CD4-positive, alpha-beta T cell treated with Interleukin-21 for 1 hour (primary cell): ENCODE measurements at places on chromosomes 2 and 18.

DNA sequence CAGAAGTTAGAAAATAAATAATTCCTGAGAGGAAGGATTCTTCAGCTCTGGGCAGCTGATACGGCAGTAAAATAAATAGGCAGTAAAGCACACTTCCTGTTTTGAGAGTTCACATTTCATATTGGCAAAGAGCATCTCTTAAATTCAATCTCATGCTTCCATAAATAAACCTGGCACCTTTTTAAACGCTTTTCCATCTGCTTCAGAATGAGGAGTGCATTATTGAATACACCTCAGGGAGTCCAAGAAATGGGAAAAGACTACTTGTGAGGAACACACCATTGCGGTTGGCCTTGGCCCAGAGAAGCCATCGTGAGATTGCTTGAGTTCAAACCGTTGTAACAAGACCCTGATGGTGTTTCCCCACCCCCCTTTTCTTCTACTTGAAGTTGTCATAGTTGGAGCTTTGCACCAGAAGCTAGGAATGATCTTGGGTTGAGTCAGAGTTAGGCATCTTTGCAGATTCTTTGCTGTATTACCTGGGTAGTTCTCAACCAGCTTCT lies 123.9 kb downstream of the RDH14 start:
- DNase-seq = no peak

GRCh38 chr2:130183512-130184373 lies 1.7 kb downstream of the MZT2B start:
- no peak for DNase-seq

- DNase-seq = no peak
Observed at GRCh38 chr18:33560686-33561370, 17.2 kb upstream of the ASXL3 start.

GRCh38 chr2:200667413-200667812 lies 81.6 kb downstream of the AOX1 start:
- DNase-seq = no peak

- DNase-seq = no peak
Observed at GRCh38 chr2:128377071-128377910, 58.6 kb upstream of the HS6ST1 start.

DNA sequence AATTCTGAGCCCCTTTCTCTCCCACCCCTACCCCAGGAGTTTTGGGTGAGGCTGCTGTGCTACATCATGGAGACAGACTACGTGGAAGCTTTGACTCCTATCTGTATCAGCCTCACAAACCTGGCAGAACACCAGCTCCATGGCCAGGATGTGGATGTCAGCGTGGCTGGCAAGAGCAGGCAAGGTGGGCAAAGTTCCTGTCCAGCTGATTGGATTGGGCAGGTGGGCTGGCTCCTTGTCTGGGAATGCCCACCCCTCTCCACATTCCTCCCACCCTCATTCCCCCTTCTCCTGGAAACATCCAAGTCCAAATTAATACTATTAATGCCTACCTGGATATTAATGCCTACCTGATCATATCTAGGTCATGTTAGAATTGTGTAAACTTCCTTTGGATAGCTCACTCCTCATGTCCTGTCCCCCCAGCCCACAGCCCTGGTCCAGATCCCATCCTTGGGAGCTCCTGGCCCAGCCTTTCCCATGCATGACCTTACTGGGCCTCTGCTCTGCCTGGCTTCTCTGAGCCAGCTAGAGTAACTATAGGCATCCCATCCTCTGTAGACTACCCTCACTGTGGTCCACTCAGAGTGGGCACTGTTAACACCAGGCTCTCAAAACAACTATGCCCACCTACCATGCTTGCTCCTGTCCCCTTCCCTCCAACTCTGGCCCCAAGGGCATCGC lies 24.1 kb downstream of the MROH2A start:
- no peak for DNase-seq

DNA sequence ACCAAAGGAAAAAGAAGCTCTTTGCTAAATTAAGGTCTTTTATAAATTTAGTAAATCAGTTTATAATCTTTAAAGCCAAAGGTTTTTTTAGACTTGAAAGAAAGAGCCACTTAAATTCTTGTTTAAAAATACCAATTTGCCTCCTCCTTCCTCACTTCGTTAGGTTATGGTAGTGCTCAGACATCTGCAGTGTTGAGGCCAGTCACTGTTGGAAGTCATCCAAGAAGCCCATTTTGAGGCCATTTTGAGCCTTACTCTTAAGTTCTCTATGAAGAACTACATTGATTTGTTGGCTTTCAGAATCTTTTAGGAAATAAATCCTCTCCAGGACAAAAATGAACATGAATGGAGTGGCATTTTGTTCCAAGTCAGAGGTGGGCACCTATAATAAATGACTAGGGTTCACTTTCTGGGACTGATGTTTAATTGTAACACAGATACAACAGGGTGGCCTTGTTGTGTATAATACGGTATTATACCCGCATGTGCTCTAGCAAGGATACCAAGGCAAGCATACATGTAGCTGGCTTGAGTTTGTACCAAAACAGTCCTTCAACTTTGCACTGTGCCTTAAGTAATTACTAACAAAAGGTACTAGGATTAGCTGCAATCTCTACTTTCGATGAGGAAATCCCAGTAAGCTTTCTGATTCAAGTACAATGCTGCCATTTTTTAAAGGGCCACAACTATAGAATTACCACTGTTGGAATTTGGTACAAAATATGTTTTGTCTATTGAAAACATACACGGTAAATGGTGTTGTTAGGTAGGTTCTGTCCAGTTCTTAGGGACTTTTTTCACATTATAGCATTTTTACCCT lies 22.8 kb downstream of the SLC66A3 start:
- no peak for DNase-seq

- DNase-seq = peak; percentile 84
Observed at GRCh38 chr2:241315879-241316631, at the start of gene SEPTIN2. Gene SEPTIN2, plus strand, starts transcription at chr2:241315925. Its CDS starts 8,308 bp downstream, at chr2:241324233.

- DNase-seq = no peak
Observed at GRCh38 chr2:72561621-72562318, 264.1 kb downstream of the EXOC6B start.

DNA sequence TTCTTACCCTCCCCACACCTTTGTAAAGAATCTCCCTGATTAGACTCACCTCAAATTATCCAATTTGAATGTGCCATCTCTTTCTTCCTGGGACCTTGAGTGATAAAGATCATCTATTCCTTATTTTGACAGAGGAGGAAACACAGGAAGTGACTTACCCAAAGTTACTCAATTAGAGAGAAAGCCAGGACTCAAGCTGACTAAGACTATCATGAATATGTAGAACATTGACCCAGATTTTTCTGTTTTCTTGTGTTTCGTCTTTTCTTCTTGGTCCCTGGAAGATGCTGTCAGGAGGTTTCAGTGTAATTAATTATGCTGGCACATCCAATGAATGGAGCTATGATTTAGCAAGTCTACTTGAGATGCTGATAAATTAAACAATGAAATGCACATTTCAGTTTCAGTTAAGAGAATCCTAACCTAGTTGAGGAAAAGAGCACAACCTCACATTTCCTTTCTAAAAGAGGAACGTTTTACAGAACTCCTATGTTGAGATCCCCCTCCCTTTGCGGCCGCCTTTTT lies 380.4 kb downstream of the CLIP4 start:
- no peak for DNase-seq

DNA sequence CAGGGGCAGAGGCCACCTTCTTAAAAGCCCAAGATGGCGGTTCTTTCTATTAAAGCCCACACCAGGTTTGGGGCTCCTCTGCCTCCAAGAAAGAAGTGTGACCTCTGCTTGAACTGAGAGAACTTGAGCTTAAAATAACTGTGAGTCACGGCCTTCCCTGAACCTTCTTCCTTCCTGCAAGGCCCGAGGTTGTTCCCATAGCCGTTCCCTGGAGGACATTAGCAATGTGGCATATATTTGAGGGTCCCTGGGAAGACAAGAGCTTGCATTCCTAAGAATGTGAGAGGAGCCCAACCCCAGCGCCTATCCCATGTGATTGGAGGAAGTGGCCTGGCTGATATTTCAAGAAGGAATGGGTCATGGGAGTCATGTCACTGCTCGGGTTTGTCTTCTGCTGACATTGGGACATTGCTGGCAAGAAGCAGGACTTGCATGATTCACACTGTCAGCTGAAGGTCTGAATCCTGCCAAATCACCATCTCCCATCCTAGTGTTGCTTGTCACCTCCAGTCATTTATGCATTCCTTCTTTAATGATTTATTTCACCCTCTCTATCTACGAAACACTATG lies 168.1 kb downstream of the TRIB2 start:
- no peak for DNase-seq

- no peak for DNase-seq
Observed at GRCh38 chr18:28398471-28398870, 221.5 kb upstream of the CDH2 start.

GRCh38 chr2:188569431-188570165 lies 277.9 kb downstream of the GULP1 start:
- DNase-seq = no peak

GRCh38 chr2:124501575-124502152 lies 476.6 kb downstream of the CNTNAP5 start:
- no peak for DNase-seq

GRCh38 chr2:215728504-215729065 lies 284.8 kb downstream of the MREG start:
- peak; percentile 3 for DNase-seq

DNA sequence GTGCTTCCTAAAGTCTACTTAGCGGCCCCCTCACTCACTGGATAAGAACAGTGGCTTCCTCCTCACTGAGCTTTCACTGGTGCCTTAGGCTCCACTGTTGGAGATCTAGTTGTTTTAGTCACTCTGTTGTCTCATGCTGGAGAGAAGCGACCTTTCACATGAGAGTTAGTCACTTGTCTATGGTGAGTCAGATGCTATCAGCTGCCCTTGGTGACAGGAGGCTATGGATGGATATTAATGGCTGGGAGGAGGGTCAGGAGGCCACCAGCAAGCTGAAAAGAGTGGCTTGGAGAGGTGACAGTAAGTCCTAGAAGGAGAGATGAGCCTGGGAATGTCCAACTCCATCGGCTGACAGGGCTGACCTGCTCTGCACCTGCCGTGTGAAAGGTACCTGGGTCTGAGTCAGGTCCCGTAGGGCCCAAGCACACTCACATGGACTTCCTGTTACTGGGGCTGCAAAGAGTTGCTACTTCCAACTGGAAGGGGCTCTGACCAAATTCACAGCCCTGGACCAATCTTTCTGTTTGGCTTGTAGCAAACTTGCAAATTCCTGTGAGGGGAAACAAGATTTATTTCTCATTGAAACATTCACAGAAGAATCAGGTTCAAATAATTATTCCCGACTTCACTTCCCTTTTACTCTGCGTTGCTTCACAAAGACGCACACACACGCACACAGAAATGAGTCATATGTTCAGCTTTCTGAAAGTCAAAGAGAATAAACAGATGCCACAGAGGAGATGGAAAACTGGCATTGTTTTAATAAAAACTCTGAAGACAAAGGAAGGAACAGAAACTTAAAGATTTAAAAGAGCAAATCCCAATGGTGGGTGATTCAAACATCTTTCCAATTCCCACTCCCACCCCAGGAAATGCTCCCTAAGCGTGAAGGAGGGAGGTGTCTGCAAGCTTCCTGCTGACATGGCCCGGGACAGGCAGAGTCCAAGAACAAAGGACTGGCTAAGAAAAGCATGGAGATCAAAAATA lies 203.5 kb upstream of the TWIST2 start:
- no peak for DNase-seq

DNA sequence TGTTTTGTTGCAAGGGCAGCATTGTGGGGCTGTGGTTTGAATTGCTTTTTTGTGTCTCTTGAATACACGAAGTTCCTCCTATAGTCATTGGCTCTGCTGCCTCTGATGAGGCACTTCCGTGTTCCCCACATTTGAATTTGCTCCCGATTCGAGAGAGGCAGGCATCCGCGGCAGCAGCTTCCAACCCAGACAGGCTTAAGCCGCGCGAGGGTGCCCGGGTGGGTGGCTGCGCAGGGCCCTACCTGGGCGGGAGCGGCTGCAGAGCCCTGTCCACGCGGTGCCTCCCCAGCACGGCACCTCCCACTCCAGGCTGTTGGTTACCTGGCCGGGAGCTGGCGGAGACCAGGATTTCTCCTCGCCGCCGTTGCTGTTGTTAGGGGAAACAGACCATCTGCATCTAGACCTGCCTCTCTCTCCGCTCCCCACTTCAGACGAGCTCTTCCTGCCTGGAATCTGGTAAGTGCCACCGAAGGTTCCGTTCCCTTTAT lies 151.3 kb downstream of the NEDD4L start:
- peak; percentile 9 for DNase-seq

GRCh38 chr2:109694190-109694589 lies 80.0 kb downstream of the SOWAHC start:
- DNase-seq = no peak

- peak; percentile 61 for DNase-seq
Observed at GRCh38 chr2:68196120-68196716, 38.5 kb downstream of the PNO1 start.

DNA sequence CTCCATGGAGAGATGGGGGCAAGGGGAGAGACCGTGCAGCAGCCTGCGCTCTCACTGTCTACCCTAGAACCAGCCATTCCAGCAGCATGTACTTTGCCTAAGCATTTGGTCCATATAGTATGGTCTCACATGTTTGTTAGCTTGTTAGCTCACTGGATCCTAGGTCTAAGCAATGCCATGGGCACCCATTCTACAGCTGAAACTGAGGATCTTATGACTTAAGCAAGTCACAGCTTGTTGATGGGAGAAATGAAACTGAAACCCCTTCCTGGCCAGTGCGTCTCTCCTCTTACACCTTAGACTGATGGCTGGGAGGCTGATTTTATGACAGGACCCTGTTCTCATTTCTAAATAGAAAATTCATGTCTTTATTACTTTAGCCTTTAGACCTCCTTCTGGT lies 90.1 kb downstream of the EPAS1 start:
- no peak for DNase-seq

DNA sequence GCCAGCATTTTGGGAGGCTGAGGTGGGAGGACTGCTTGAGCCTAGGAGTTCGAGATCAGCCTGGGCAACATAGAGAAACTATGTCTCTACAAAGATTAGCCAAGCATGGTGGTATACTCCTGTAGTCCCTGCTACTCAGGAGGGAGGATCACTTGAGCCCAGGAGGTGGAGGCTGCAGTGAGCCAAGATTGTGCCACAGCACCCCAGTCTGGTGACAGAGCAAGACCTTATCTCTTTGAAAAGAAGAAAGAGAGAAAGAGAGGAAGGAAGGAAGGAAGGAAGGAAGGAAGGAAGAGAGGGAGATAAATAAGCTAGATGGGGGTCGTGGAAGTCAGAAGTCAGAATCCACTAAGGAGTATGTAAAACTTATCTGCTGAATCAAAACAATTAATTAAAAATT lies 16.2 kb downstream of the GPR75 start:
- no peak for DNase-seq

DNA sequence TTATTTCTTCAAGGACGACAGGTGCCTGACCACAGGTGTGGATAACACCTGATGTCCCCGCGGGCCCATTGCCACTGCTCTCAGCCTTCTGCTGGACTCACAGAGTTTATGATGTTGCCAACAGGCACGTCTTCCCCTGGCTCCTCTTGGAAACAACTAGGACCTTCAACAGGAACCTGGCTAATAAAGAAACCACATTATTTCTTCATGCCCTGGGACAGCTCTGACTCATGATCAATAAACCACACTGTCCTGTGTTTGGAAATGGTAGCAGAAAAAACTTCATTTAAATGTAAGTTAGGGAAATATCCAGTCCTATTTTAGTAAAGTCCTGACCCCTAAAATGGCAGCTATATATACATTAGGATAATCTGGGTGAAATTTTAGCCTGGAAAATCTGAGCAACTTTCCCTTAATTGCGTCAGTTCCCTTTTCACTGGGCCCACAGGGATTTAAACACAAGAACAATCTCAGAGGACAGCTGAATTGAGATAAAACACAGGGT lies 158.9 kb downstream of the VAPA start:
- no peak for DNase-seq

GRCh38 chr2:120235681-120236080 lies 12.5 kb upstream of the TMEM185B start:
- no peak for DNase-seq
